Activated CD4-positive, alpha-beta T cell treated with anti-CD3 and anti-CD28 coated beads, Interleukin-2, amount 50 U/mL, for 48 hours (primary cell): ENCODE measurements at places on chromosomes 16 and 17.

DNA sequence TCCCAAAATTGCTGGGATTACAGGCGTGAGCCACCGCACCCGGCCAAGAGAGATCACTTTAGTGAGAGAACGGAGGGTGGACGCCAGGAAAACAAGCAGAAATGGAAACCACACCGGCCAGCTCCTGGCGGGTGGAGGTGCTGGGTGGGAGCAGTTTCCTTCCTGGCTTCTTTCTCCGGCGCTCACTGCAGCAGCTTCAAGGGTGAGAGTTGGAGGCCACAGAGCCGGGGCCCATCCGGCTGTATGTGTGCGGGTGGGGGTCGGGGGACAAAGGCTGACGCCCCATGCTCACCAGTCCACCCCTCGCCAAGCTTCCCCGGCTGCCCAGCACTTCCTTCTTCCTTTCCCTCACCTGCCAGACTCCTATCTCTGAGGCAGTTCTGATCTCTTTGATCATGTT is 13.5 kb upstream of the BHLHA9 start:
- DNase-seq: no peak

DNA sequence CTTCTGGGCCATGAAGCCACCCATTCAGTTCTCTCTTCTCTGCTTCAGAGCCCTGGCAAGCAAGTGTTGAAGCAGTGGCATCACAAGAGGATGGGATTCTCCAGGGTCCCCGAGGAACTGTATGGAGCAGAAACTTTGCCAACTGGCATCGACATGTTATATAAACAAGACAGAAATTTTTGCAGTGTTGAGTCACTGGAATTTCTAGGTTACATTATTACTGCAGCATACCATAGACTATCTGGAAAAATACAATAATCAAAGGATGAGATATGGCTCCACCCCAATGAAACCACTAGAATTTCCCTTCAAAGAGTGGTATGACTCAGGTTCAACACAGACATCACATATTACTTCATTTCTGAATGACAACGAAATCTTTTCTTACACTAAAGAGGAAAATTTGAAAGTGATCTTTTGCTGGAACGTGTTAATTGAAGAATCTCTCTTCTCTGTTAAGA is 343.0 kb upstream of the DYNLRB2 start:
- DNase-seq: peak; percentile 5

DNA sequence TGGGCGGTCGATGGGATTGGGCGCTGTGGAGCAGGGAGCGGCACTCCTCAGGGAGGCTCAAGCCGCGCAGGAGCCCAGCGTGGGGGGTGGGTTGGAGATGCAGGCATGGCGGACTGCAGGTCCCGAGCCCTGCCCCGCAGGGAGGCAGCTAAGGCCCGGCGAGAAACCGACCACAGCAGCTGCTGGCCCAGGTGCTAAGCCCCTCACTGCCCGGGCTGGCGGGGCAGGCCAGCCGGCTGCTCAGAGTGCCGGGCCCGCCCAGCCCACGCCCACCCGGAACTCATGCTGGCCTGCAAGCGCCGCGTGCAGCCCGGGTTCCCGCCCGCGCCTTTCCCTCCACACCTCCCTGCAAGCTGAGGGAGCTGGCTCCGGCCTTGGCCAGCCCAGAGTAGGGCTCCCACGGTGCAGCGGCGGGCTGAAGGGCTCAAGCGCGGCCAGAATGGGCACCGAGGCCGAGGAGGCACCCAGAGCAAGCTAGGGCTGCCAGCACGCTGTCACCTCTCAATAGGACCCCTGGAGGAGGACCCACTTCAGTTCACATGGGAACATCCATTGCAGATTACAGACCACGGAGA is 20.5 kb upstream of the METTL16 start:
- DNase-seq: no peak

DNA sequence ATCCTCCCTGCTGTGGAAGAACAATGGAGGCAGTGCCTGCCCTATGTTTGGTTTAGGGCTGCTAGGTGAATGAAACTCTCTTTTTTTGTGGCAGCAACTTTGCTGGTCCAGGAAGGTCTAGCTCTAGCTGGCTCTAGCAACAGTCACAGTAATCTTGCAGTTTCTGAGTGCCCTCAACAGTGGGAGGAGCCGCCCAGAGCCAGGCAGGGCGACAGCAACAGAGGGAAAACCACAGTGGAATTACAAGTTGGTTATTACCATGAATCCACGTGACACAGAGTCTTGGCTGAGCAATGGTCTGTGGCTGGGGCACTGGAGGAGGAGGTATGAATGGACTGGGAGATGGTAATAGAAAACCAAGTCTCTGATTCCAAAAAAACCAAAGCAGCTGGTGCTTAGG is 10.3 kb downstream of the HSPB9 start:
- peak; percentile 55 for DNase-seq

- DNase-seq: no peak
Measured at GRCh38 chr17:9646546-9646885, 1.2 kb downstream of the USP43 start.

- DNase-seq: no peak
Measured at GRCh38 chr16:3127745-3128144, 7.1 kb upstream of the ZNF213 start.

DNA sequence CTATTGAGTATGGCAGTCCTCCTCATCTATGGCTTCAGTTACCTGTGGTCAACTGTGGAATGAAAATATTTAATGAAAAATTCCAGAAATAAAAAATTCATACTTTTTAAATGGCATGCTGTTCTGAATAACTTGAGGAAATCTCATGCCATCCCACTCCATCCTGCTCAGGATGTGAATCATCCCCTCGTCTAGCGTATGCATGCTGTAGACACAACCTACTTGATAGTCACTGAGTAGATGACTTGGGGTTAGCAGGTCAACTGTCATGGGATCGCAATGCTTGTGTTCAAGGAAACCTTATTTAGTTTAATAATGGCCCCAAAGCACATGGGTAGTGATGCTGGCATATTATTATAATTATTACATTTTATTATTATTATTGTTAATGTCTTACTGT is 4.8 kb upstream of the VAC14 start:
- no peak for DNase-seq

DNA sequence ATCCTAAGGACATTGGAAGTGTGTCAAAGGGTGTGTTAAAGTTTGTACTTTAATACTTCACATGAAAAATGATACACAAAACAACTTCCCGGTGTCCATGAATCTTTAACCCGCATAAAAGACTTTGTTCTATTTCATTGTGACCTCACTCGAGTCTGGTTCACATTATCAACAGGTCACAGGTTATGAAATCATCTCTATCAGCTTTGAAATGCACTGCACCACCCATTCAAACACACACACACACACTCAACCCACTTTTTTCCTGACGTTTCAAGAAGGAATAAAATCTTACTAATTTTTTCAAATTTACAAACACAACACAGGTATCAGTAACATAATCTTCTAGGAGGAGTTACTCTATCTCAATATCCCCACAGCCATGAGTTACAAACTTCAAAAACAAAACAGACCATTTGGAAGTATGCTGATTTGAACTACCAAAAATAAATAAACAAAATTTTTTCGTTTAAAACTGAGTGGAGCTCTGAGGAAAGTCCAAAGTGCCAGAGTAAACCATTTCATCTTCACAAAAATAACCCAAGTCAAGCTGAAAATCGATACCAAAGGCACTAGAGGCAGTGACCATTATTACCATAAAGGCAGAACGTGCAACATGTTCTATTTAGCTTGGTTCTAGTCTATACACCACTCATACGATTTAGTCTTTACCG is 2.7 kb downstream of the ACOX1 start:
- DNase-seq: no peak

GRCh38 chr16:23855010-23855409 is 19.2 kb downstream of the PRKCB start:
- no peak for DNase-seq

DNA sequence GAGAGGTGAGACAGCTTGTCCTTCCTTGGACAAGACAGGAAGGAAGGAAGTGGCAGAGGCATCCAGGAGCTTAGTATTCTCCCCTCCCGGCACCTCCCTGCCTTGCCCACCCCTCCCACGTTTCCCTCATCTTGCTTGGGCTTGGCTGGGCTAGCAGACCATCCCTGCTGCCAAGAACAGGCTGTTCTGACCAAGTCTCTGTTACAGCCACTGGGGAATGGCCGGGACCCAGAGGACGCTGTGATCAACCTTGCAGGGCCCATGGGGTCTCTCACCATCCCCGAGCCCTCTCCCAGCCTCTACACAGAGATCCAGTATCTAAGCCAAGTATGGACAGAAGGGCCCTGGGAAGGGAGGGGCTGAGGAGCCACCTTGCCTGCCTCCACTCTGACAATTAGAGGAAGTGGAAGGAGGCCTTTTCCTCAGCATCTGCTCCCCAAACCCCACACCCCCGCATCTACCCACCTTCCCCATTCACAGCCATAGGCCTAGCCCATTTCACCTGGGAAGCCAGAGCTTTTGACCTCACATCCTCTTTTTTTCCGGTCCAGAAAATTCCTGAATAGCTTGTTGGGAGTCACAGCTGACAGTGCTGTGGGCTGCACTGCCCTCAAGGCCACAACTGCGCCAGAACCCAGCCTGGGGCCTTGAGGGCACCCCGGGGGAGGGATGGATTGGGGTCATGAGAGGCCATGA is 14.1 kb downstream of the CD300LG start:
- no peak for DNase-seq

GRCh38 chr16:20844588-20844987 is 38.3 kb downstream of the REXO5 start:
- DNase-seq: peak; percentile 14

DNA sequence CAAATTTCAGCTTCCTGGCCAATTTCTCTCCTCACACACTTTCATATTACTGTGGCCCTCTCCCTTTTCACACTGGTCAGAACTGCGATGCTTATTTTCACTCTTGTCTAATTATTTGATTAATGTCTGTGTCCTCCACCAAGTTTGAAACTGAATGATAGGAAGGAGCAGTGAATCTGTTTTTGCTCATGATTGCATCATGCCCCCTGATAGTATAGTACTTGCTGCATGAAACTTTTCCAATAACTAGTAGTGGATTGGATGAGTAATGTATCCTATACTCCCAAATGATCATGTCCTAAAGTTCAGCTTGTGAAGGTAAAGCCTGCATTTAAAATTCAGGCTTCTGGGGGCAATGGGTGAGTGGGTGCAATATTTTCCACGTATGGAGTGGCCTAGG is 121.2 kb downstream of the ASIC2 start:
- DNase-seq: no peak

GRCh38 chr17:53721101-53721500 is 101.6 kb upstream of the KIF2B start:
- DNase-seq: no peak

GRCh38 chr16:65119901-65120401 is 1.9 kb downstream of the CDH11 start:
- no peak for DNase-seq

DNA sequence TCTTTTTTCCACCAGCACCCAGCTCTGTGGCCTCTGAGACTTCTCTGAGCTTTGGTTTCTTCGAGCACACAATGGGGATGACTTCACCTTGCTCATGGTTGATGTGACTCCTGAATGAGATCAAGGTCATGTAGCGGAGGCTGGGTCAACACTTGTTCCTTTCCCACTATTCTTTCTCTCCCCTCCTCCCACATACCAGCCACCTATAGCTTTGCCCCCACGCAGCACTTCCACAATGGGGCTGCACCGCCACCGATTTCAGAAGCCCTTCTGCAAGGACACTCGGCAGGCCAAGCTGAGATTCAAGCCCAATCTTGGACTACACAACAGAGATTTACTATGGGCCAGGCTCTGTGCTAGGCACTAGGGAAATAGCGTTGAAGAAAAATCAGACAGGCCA is 14.4 kb downstream of the TRIM25 start:
- no peak for DNase-seq

DNA sequence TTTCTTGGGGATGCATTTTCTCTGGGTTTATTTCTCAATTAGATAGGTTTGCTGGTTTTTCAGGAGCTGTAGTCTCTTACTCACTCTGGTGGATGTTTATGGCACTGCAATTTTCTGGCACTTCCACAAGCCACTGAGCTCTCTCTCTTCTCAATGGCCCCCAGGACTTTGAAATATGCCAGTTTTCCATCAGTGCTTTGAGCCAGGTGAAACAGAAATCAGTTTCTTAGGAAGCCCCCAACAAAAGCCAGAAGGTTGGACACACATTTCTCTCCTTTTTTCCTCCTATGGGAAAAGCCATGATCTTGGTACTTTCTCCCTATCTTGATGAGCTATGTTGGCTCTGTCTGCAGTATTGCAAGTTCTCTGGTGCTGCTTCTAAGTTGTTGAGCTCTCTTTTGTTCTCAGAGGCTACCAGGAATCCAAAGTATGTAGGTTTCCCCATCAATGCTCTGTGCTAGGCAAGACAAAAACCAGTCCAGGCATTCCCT is 90.7 kb upstream of the SMIM36 start:
- DNase-seq: peak; percentile 22

- DNase-seq: no peak
Measured at GRCh38 chr16:76899767-76900166, 291.2 kb upstream of the MON1B start.

GRCh38 chr17:39919087-39919683 is 750 bp upstream of the GSDMB start:
- DNase-seq: no peak

GRCh38 chr16:30472328-30472942 is at the start of gene ITGAL:
ITGAL (plus strand) TSS chr16:30472742; CDS start chr16:30472838, 96 bp downstream.
- peak; percentile 81 for DNase-seq

DNA sequence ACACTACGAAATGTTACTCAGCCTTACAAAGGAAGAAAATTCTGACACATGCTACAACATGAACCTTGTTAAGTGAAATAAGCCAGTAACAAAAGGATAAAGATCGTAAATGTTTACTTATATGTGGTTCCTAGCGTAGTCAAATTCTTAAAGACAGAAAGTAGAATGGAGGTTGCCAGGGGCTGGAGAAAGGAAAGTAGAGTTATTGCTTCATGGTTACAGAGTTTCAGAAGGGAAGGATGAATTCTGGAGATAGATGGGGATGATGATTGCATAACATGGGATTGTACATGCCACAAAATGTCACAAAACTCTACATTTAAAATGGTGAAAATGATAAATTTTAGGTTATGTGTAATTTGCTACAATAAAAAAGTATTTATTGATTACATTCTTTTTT is 103.8 kb downstream of the CHD9NB start:
- DNase-seq: no peak

DNA sequence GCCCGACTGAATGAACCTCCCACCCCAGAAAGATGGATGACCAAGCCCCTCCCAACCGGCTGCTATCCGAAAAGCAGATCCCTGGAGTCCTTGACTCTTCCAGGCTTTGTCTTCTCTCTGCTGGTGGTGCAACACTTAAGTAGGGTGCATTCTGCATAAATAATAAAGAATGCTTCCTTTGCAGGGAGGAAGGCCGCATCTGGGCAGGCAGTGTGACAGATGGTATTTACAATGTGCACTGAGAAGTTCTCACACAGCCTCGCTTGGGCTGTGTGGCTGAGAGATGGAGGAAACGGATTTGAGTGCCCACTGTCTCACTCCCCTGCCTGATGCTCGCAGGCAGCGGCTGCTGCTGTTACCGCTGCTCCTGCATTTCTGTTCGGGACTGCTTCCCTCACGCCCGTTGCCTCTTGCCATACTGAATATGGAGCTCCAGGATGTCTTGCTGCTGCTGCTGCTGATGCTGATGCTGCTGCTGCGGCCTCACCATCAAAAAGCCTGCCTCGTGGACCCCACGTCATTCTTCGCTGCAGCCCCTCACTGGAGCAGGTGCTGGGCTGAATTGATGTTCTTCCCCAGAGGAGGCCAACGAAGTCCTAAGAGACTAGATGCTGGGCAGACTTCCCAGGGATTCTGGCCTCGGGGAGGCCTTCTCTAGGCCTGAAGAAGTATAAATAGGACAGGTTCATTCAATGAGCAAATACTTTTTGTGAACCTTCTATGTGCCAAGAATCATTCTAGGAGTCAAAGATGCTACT is 7.1 kb upstream of the RHBDL3 start:
- DNase-seq: no peak
